ENCODE measurements at places on chromosomes 13 and 19. TPM values are rescaled to one million over a fixed set of nuclear protein-coding genes. Genes with fewer than 3 reads are reported as not detected.

GPR12 gene
- total RNA-seq = not detected

ZNF324B gene
- 2.7 TPM for total RNA-seq

- no peaks in the 10 kb centered on the region for H3K4me1 ChIP-seq
- H3K27ac ChIP-seq = no peak overlapping the region
- DNase-seq = no peak
- no peak overlapping the region for H3K4me3 ChIP-seq
- no peaks in the 10 kb centered on the region for H3K27me3 ChIP-seq
Observed at GRCh38 chr13:84237143-84237542, 354.9 kb upstream of the SLITRK1 start.

GRCh38 chr19:1069009-1069779, 2.2 kb downstream of the ARHGAP45 start:
- H3K4me3 ChIP-seq = no peak overlapping the region
- no peaks in the 10 kb centered on the region for H3K36me3 ChIP-seq
- H3K27me3 ChIP-seq = peaks cover 22% of the 10 kb centered on the region
- DNase-seq = peak; percentile 71
- peaks cover 44% of the 10 kb centered on the region for H3K4me1 ChIP-seq

DNA sequence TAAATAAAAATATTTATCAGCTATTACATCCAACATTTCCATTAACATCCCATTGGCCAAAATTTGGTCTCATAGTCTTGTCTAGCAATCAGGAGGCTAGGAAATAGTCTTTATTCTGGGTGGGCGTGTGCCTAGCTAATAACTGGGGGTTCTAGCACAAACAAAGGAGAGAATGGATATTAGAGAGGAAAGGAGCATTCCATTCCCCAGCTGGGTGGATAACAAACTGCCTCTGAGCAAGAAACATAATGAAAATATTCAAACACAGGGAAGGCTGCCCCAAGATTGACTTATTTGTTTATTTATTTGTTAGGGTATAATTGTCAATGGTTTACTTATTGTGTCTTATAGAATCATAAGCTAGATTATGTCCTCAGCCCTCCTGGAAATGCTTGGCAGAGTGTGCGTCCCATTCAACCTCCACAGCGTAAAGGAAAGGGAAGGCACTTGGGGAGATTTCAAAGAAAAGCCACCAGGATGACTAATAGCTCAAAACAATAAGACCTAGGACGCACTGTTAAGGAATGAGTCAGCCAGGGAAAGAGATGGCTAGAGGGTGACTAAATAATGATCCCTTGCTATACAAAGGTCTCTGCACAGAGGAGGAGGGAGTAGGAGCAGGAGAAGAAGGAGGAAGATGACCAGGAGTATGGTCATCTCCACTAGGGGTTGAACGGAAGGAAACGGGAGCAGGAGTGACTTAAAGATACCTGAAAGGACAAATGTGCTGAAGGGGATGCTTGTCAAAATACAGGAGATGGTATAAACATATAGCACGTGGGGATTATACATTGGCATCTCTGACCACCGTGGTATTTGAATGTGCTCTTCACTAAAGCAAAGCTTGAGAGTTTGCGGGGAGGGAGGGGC, 23.5 kb upstream of the USP12 start:
- H3K36me3 ChIP-seq = no peaks in the 10 kb centered on the region
- no peaks in the 10 kb centered on the region for H3K27me3 ChIP-seq
- DNase-seq = no peak
- H3K27ac ChIP-seq = peak overlapping the region; percentile 5
- no peak overlapping the region for H3K4me3 ChIP-seq
- no peaks in the 10 kb centered on the region for H3K4me1 ChIP-seq
